ENCODE measurements at places on chromosomes 7 and 10. TPM values are rescaled to one million over a fixed set of nuclear protein-coding genes. Genes with fewer than 3 reads are reported as not detected.

Gene ITPRID1
- not detected for total RNA-seq

Gene ADAM22
- total RNA-seq, result 7.3 TPM

Gene IGFBP1
- total RNA-seq, result 15.6 TPM

Gene C10orf67
- total RNA-seq, result not detected

Gene HTR5A
- total RNA-seq, result not detected

Gene OR2A12
- not detected for total RNA-seq

DNA sequence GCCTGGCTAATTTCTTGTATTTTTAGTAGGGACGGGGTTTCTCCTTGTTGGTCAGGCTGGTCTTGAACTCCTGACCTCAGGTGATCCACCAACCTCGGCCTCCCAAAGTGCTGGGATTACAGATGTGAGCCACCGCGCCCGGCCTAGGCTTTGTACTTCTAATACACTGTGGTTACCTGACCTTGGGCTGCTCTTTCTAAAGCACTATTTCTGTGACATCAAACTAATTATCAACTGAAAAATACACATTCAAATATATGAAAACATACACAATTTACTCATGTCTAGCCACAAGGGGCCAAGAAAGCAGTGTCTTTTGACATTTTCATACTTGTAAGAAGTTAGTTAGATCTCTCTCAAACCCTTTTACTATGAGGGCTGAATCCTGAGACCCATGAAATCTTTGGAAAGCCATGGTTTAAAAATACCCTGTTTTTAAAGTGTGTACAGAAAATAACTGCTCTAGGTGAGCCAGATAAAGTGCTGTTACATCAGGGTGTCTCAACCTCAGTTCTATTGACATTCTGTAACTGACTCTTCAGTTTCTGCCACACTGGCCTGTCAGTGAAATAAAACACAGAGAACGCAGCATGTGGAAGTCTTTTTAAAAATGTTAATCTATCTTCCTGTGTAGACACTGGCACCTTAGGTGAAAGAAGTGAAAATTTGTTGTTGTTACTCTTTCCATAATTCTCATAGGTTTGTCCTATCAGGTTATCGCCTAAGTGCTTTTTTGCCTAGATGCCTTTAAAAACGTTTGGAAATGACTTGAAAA is 58.8 kb downstream of the CREM start:
- DNase-seq, result no peak

DNA sequence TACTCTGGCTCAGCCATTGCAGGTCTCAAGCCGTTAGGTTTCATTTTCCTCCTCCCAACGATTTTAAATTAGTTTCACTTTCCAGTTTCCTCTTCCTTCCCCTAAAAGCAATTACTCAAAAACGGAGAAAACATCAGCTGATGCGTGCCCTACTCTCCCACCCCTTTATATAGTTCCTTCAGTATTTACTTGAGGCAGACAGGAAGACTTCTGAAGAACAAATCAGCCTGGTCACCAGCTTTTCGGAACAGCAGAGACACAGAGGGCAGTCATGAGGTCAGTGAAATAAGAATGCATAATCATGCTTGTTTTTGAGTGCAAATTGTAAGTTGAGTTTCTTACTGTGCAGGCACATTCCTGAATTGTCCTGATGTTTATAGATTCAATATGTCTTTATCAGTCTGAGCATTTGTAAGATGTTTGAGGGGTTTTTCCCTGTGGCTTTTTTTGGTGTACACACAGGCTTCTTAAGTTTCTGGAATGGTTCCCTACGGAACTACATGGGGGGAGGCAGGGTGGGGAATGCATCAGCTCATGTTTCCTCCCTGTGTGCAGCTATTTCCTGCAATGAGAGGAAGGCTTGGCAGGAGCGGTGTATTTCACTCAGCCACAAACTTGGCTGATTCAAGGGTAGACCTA is at the start of gene IFIT3:
Gene IFIT3, plus strand, starts transcription at position 195 of the 639 bp plus-strand sequence. Its CDS starts 77 bp downstream, at position 272.
- no peak for DNase-seq

DNA sequence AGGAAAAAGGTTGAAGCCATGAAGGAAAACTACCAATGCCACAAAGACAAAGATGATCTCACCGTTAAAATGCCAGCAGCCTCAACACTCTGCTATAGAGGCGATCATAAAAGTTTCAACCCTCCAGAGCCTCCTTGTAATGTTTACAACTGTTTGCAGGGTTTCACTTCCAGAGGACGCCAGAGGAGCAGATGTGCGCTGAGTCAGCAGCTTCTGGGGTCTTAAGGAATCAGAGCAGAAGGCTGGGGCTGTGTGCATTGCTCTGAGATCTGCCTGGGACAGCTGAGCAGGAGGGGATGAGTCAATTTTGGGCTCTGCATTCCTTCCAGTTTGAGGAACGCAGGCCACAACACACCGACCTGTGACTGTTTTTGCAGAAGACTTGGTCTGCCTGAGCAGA is 98.3 kb downstream of the TMEM130 start:
- no peak for DNase-seq

GRCh38 chr7:149823191-149823630 is 15.0 kb upstream of the ZNF862 start:
- DNase-seq, result no peak

- DNase-seq, result no peak
Observed at GRCh38 chr10:17100586-17100985, 29.0 kb downstream of the CUBN start.

DNA sequence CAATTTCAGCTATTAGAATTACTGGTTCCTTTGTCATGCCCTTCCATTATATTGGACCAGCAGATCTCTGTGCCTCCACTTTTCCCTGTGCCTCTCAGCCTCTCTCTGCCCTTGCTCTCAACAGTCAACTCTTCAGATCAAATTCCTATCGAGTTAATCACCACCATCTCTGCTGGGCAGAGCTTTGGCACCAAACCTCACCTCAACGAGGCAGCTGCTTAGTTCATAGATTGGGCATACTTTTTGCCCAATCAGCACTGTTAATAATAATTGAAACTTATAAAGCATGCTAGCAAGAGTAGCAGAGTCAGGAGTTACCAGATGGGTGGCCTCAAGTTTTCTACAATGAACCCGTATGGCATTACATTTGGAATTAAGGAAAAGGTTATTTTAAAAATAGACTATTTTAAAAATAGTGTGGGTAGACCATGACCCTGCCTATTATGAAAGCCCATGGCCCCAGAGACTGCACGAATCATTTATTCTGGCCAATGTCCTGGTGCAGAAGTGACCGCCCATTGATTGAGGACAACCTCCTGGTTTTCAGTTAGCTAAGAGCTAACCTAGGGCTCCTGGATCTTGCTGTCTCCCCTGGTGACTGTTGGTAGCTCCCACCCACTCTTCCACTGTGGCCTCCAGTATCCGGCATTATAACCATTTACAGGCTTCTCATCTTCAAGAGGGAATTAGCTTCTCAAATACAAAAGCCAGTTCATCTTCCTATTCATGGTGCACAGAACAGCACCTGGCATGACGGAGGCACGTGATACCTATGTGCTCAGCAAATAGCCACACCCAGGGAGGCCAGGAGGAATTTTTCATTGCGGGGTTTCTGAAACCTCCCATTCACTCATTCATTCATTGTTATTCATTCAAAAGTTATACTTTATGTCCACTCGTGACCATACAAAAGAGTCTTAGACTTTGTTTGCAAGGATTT is 265.4 kb downstream of the INHBA start:
- no peak for DNase-seq

GRCh38 chr10:97843281-97843671 is 6.4 kb upstream of the GOLGA7B start:
- no peak for DNase-seq

DNA sequence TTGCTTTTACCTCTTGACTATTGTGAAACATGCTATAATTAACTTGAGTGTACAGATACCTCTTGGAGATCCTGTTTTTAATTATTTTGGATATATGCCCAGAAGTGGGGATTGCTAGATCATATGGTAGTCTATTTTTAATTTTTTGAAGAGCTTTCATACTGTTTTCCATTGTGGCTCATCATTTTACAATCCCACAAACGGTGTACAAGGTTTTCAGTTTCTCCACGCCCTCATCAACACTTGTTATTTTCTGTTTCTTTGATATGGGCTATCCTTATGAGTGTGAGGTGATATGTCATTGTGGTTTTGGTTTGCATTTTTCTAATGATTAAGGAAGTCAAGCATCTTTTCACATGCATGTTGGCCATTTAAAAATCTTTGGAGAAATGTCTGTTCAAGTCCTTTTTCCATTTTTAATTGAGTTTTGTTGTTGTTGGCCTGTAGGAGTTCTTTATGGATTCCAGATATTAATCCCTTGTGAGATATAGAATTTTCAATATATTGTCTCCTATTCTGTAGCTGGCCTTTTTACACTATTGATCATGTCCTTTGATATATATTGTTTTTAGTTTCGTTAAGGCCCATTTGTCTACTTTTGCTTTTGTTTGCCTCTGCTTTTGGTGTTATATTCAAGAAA is 7.5 kb downstream of the AGK start:
- no peak for DNase-seq

- no peak for DNase-seq
Observed at GRCh38 chr10:123858077-123858681, 33.4 kb downstream of the CPXM2 start.

DNA sequence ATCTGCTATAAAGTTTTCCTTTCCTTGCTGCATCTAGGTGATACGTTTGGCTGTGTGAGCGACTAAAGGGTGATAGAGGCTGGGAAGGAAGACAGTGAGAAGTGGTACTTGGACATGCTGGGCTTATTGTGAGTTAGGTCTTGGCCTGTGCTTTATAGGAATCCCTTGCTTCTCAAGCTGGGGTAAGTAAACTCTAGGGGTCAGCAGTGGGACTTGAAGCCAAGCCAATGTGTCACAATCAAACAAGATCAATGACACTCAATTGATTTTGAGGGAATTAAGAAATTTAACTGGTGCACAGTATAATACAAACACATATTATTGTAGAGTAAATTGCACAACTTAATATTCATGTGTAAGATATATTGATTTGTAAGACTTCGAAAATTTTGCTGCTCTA is 155.8 kb upstream of the AOAH start:
- no peak for DNase-seq

DNA sequence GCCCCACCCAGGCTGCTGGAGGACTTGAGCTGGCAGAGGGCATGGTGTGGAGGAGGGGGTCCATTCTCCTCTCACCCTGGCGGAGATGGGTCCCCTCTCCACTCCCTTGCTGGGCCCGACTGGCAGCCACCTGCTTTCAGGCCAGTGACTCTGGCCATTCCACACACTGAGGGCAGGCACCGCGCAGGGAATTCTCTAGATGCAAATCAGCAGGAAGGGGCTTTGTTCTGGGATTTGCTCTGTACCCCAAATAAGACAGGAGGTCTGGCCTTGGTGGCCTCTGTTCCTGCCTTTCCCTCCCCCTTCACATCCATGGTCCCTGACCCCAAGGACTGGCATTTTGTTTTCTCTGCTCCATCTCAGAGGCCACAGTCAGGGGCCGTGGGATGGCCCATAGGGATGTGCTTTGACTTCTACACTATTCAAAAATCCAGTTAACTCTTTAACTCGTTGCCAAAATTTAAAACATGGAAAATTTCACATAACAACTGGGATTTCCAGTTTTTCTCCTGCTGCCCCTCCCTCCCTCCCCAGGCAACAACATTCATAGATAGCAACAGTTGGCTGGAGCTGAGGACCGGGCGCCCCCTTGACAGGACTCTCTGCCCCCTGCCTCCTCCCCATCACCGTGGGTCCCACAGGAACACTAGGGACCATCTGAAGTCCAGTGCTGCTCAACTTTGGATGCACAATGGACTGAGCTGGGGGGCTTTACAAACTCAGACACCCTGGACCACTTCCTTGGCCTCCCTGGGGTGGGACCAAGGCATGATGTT is 33.9 kb downstream of the PPIF start:
- no peak for DNase-seq

DNA sequence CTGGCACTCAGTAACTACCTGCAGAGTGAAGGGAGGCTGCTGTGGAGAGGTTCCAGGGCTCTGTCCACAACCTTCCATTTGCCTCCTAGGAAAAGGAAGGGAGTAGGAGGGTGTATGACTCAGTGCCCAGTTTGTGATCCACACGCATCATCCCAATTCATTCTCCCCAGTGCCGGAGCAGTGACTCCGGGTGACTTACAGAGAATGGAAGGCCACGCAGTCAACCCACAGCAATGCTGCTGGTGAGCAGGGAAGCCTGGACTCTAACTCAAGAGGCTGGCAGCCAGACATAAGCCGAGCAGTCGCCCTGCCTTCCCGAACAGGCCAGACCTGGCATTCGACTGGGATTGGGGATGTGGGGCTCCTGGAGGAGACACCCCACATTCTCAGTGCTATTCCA is 139.9 kb downstream of the SH3PXD2A start:
- DNase-seq, result no peak
